Left ventricle myocardium superior (tissue), 1 donor: ENCODE measurements at places on chromosomes 6 and 20. TPM values are rescaled to one million over a fixed set of nuclear protein-coding genes. Genes with fewer than 3 reads are reported as not detected.

Gene IP6K3
- 47.5 TPM for total RNA-seq

Gene DEFB126
- total RNA-seq: not detected

Gene LMBRD1
- total RNA-seq: 49.5 TPM

Gene MAP3K5
- total RNA-seq: 38.5 TPM

Gene TMEM170B
- total RNA-seq: 5.4 TPM

Gene CAP2
- 129 TPM for total RNA-seq

Gene RIPPLY2
- total RNA-seq: not detected

Gene BANF2
- not detected for total RNA-seq

Gene TPX2
- total RNA-seq: 0.72 TPM

Gene STMND1
- not detected for total RNA-seq

Gene WFDC5
- total RNA-seq: not detected

Gene SCUBE3
- 3.5 TPM for total RNA-seq

Gene UST
- 3.4 TPM for total RNA-seq

Gene MYB
- total RNA-seq: 0.15 TPM

Gene AVP
- not detected for total RNA-seq

Gene SFTA2
- total RNA-seq: not detected

Gene RUNX2
- 0.79 TPM for total RNA-seq

Gene SLC17A3
- total RNA-seq: not detected

Gene CST1
- not detected for total RNA-seq

Gene FBXO9
- total RNA-seq: 54.9 TPM

Gene STX7
- total RNA-seq: 59.0 TPM

Gene CDSN
- total RNA-seq: not detected

Gene DYNLT1
- total RNA-seq: 130 TPM
